ENCODE measurements at places on chromosomes 5 and 9. TPM values are rescaled to one million over a fixed set of nuclear protein-coding genes. Genes with fewer than 3 reads are reported as not detected.

CENPK gene
- total RNA-seq: 5.6 TPM

GRCh38 chr5:159802661-159803060, 113.6 kb upstream of the ADRA1B start:
- peak; percentile 34 for DNase-seq

GRCh38 chr9:92140074-92140753, 25.0 kb upstream of the SPTLC1 start:
- DNase-seq: peak; percentile 66

DNA sequence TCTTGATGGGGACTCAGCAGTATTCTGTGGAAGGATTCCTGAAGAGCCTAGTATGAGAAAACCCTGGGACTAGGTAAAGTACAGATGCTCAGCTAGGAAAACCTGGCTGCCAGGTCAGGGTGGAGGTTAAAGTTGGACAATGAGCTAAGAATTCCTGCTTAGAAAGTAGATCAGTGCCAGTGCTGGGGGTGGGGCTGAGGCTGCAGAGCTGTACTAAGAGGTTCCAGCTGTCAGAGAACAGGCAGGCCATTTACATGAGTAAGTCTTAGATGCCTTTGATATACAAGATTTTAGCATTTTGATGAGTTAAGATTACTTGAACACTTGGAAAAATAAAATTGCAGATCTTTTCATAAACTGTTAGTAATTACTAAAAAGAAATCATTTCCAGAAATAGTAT, 332.3 kb upstream of the NUDT12 start:
- DNase-seq: peak; percentile 21

ARL14EPL gene
- total RNA-seq: not detected

Measured in lung (tissue), 17 donors.